GM12892 (cell line): ENCODE measurements at places on chromosomes 7 and 10.

- DNase-seq, result no peak
Measured at GRCh38 chr10:77526868-77527617, 110.6 kb downstream of the KCNMA1 start.

GRCh38 chr10:97333601-97334369 lies 744 bp downstream of the FRAT2 start:
- DNase-seq, result peak; percentile 46

- no peak for DNase-seq
Measured at GRCh38 chr7:40704172-40704571, 569.4 kb downstream of the SUGCT start.

GRCh38 chr10:97584060-97584797 lies at the start of gene HOGA1:
Gene HOGA1, plus strand, starts transcription at chr10:97584389. Its CDS starts 315 bp downstream, at chr10:97584704.
- DNase-seq, result no peak

GRCh38 chr7:1670894-1671593 lies 967 bp downstream of the ELFN1 start:
- no peak for DNase-seq
